Activated naive CD8-positive, alpha-beta T cell treated with anti-CD3 and anti-CD28 coated beads, Interleukin-2, amount 50 U/mL, for 16 hours (primary cell): ENCODE measurements at places on chromosomes 11 and 22.

- no peak for DNase-seq
Measured at GRCh38 chr11:57386178-57386940, 4.1 kb downstream of the PRG2 start.

- no peak for DNase-seq
Measured at GRCh38 chr11:101576456-101576855, 7.4 kb downstream of the TRPC6 start.

GRCh38 chr11:121300972-121301699 is 8.6 kb downstream of the SC5D start:
- DNase-seq, result no peak

GRCh38 chr11:69301455-69302401 is 7.8 kb downstream of the MYEOV start:
- no peak for DNase-seq

DNA sequence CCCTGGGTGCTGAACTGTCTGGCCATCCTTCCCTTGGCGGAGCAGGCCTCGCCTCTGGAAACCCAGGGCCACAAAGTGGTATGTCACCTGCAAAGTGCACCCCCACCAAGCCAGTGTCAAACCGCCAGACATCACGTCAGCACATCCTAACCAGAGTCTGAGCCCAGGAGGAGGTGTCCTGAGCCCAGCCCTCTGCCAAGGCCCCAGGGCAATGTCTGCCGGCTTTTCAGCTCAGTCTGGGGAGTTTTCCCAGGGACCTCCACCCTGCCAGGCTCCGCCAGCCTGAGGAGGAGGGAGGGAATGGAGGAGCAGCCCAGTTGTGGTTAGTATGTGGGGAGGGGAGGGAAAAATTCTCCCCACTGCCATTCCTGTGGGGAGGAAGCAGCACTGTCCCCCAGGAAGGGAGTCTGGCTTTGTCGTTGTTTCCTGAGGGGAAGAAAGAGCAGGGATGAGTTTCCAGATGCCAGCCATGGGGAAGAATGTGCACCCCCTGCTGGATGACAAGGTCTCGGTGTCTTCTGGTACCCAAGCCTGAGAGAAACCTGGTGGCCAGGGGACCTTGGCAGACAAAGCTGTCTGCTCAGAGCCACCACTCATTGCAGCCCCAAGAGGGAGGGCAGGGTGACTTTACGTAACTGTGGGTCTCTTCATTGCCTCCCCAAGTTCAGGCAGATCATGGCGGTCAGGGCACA is 81.4 kb upstream of the CD82 start:
- no peak for DNase-seq

DNA sequence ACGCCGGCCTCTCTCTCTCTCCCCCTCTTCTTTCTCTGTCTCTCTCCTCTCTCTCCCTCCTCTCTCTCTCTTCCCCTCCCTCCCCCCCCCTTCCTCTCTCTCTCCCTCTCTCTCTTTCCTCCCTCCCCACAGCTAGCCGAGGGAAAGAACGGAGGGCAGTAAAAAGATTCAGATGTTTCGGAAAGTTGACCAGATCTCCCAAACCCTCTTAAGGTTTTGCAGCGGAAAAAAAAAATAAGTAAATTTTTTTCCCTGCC is 195 bp upstream of the ALX4 start:
- no peak for DNase-seq

- DNase-seq, result no peak
Measured at GRCh38 chr22:29073618-29074275, 912 bp downstream of the KREMEN1 start.

- no peak for DNase-seq
Measured at GRCh38 chr11:100574894-100575769, 112.0 kb upstream of the ARHGAP42 start.

- DNase-seq, result no peak
Measured at GRCh38 chr11:47318166-47318565, 34.3 kb downstream of the MYBPC3 start.

- DNase-seq, result no peak
Measured at GRCh38 chr11:94583213-94583865, 16.2 kb downstream of the PIWIL4 start.

DNA sequence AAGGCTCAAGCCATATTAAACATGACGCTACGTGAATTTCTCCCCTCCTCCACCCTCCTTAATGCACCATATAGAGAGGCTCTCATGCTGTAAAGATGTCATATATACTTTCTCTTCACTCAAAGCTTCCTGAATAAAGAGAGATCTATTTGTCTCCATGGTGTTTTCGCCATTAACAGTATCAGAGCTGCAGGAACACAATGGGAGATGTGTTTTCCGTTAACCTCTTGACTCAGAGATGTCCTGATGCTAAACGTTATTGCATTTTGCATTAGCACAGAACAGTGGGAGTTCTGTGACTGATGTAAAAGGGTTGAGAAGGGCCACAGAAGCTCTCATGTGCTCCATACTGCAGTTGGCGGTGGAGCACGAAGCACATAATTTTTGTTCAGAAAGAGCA is 25.7 kb upstream of the BLID start:
- DNase-seq, result no peak

- DNase-seq, result no peak
Measured at GRCh38 chr11:71332046-71332445, 79.7 kb upstream of the SHANK2 start.

GRCh38 chr11:101133190-101133589 is 3.6 kb upstream of the PGR start:
- DNase-seq, result no peak

DNA sequence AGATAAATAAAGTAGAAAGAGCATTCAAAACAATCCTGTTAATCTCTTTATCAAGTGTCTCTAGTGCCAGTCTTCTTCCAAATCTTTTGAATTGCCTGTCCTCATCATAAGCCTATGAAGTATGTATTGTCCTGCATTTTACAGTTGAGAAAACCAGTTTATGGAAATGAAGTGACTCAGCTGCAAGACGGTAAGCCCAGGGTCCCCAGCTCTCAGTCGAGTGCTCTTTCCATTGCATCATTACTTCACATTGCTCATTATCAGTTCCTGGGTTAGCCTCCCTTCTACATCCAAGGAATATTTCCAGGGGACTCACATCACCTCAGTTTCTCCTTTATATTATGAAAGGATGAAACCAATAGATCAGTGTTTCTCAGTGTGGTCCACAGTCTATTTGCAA is 9.1 kb upstream of the P4HA3 start:
- no peak for DNase-seq

- no peak for DNase-seq
Measured at GRCh38 chr11:69495441-69496201, 14.2 kb downstream of the LINC01488 start.

- DNase-seq, result no peak
Measured at GRCh38 chr11:93577286-93577685, 34.1 kb upstream of the SMCO4 start.

DNA sequence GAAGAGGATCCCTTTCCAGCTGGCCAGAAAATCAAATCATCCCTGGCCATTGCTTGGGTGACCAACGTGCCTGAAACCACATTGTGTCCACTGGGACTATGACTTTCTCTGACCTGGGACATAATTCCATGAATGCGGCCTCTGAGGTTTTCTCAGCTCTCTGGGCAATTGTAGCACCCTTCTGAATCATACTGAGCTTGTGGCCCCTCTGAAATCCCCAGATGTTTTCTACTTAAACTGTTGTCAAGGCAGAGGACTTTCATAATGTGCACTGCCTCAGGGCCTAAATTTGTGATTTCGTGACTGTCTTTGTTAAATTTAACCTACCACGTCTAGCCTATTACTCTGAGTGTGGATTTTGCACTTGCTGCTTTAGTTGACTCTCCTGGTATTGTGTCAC is 321.1 kb upstream of the PLET1 start:
- DNase-seq, result no peak
